HepG2 (cell line): ENCODE measurements at places on chromosomes 12 and 14. TPM values are rescaled to one million over a fixed set of nuclear protein-coding genes. Genes with fewer than 3 reads are reported as not detected.

DNA sequence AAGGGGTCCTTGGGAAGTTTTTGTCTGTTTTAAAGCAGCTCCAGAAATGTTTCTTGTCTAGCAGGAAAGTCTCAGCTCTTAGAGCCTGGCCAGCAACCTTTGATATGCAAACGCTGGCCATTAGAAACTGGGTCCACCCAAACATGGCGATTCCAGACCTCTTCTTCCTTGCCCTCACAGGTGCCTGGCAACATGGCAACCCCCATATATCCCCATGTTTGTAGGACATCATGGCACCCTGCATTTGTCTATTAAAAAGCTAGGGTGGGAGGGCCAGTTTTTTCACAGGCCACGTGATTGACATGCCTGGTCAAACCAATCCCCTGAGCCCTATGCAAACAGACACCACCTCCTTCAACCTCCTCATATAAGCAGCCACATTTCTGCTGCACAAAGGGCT is 848.7 kb upstream of the FOXG1 start:
- H3K4me1 ChIP-seq, result no peaks in the 10 kb centered on the region
- no peak overlapping the region for H3K4me3 ChIP-seq
- DNase-seq, result no peak
- H3K36me3 ChIP-seq, result no peaks in the 10 kb centered on the region
- no peaks in the 10 kb centered on the region for H3K27me3 ChIP-seq

DNA sequence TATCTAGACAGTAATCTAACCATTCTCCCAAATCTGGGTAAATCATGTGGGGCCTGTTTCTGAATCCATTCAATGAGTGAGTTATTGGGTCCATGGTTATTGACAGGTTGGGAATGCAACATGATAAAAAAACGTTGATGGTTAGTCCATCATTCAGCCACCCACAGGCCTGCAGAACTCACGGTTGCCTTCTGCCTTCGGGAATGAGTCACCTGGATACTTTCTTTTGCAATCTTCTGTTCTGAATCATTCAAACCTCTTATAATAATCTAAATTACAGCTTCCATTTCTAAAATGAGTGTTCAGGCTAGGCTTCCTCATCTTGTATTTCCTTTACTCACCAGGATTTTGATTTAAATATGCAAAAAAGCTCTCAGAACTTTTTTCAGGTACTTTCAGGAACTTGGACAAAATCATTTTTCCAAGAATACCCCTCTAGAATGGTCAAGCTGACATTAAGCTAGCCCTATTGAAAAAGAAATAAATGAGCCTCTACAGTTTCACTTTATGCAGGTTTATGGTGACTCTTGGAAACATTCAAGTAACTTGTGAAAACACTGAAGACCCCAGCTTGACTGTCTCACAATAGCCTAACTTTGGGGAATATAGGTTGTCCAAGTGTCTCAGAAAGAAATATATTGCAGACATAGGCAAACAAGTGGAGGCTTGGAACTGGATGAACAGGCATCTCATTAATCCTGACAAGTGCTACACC is 94.4 kb downstream of the KCNK10 start:
- H3K27me3 ChIP-seq, result peaks cover 7% of the 10 kb centered on the region; the same call in 2 of the 3 replicates
- H3K27ac ChIP-seq, result no peak overlapping the region
- H3K36me3 ChIP-seq, result no peaks in the 10 kb centered on the region
- H3K4me1 ChIP-seq, result no peaks in the 10 kb centered on the region

TAC3 gene
- 0.15 TPM in 1 of 2 replicates, not detected in the other for total RNA-seq

DNA sequence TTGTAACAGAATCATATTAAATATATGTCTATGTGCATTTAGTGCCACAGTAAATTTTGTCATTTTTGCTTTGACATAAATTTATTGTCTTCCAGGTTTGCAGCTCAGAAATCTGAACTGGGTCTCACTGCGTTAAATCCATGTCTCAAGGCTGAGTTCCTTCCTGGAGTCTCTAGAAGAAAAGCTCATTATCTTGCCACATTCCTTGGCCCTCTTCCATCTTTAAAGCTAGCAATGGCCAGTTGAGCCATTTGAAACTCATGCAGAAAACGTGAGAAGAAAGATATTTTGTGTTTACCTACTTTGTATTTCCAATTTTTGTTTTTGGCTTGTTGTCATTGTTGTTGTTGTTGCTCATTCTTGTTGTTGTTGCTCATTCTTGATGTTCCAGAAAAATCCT is 10.7 kb downstream of the PRH1 start:
- no peak for DNase-seq
- H3K36me3 ChIP-seq, result peaks cover 1% of the 10 kb centered on the region; the same call in 1 of the 2 replicates
- H3K4me1 ChIP-seq, result peaks cover 5% of the 10 kb centered on the region; the same call in 1 of the 2 replicates
- H3K27ac ChIP-seq, result no peak overlapping the region
- no peak overlapping the region for H3K4me3 ChIP-seq

DNA sequence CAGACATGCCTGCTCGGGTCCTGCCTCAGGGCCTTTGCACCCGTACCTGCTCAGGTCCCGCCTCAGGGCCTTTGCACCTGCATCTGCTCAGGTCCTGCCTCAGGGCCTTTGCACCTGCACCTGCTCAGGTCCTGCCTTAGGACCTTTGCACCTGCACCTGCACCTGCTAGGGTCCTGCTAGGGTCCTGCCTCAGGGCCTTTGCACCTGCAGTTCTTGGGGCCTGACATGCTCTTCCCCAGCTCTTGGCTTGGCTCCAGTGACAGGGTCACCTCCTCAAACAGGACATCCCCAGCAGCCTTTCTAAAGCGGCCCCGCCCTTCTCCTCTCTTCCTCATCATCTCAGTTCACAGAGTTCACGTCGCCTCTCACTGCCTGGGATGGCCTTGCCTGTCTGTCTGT is 54.9 kb upstream of the NCOR2 start:
- no peak overlapping the region for H3K27ac ChIP-seq
- H3K4me3 ChIP-seq, result no peak overlapping the region
- H3K36me3 ChIP-seq, result no peaks in the 10 kb centered on the region
- DNase-seq, result no peak

GRCh38 chr12:14828892-14829291 is 14.4 kb downstream of the ART4 start:
- H3K4me1 ChIP-seq, result peaks cover 16% of the 10 kb centered on the region
- H3K36me3 ChIP-seq, result no peaks in the 10 kb centered on the region
- H3K27ac ChIP-seq, result no peak overlapping the region
- no peak overlapping the region for H3K4me3 ChIP-seq
- DNase-seq, result no peak
- H3K27me3 ChIP-seq, result no peaks in the 10 kb centered on the region

DNA sequence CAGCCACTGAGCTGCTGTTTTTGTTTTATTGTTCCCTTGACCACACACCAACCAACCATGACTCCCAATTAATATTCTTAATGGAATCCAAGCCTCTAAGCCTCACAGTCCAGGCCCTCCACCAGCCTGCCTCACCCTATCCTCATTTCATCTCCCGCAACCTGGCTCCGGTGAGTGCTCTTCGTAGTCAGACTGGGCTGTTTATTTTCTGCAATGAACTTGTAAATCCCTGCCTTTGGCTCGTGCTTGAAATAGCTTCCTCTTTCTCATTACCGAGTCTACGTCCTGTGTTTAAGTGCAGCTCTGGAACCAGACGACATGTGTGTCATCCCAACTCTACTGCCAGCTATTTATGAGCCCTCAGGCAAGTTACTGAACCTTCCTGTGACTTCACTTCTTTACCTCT is 12.4 kb upstream of the ETFBKMT start:
- peaks cover 34% of the 10 kb centered on the region for H3K4me1 ChIP-seq
- no peaks in the 10 kb centered on the region; the same call in 1 of the 2 replicates for H3K27me3 ChIP-seq
- H3K27ac ChIP-seq, result no peak overlapping the region
- no peak for DNase-seq
- H3K36me3 ChIP-seq, result no peaks in the 10 kb centered on the region

ALG10 gene
- 13.1 and 17.4 TPM in 2 replicates for total RNA-seq
